CD4-positive, alpha-beta T cell treated with Interleukin-12 subunit alpha and Interleukin-12 subunit beta, for 1 hour (primary cell): ENCODE measurements at places on chromosomes 1 and 21.
A peak's percentile ranks its signal among the peaks of the same experiment; 100 is the strongest.

GRCh38 chr1:60872426-60873054 lies 209.8 kb upstream of the NFIA start:
- no peak for DNase-seq

DNA sequence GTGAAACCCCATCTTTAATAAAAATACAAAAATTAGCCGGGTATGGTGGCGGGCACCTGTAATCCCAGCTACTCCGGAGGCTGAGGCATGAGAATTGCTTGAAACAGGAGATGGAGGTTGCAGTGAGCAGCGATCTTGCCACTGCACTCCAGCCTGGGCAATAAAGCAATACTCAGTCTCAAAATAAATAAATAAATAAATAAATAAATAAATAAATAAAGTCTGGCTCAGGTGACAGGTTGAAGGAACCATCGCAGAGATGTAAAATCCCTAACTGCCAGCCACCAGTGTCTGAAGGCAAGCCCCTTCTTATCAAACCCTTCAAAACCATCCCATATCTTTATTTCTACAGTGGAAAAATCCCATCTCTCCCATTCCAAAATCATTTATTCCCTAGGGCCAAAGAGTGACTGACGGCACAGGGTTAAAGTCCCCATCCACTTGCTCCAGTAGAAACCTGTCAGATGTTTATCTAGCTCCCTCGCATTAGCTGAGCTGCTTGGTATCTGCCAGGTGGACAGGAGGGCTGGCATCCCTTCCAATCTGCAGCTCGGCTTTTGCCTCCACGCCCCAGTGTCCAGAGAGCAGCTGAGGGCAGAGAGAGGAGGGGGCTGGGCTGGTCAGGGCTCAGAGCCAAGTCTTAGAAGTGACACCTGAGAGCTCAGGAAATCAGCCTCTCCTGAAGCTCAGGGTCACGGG lies 5.0 kb downstream of the CSRP1 start:
- DNase-seq: no peak

DNA sequence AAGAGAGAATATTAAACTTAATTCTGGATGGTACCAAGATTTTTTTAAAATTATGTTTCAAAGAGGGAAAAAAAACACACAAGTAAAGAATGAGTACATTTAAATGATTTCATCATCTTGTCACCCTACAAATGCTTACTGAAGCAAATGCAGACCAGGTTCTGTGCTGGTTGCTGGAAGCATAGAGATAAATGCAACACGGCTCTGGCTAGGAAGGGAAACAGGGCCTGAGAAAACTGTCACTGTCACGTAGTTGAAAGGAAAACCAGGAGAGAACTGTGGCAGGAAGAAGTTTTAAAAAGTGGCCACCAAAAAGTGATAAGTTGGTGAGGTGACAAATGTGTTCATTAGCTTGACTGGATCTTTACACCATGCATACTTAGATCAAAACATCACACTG lies 336.9 kb upstream of the NFIA start:
- DNase-seq: no peak

- DNase-seq: no peak
These were observed 2.0 kb upstream of the FAM131C start for GRCh38 chr1:16075337-16076030.

GRCh38 chr1:21518774-21519455 lies 9.7 kb downstream of the ALPL start:
- DNase-seq: no peak

GRCh38 chr1:58528518-58528917 lies 18.0 kb downstream of the OMA1 start:
- DNase-seq: no peak

- no peak for DNase-seq
These were observed 295.9 kb downstream of the TPR start for GRCh38 chr1:186079084-186079684.

GRCh38 chr1:46246548-46247435 lies 771 bp upstream of the RAD54L start:
- DNase-seq: peak; percentile 51

DNA sequence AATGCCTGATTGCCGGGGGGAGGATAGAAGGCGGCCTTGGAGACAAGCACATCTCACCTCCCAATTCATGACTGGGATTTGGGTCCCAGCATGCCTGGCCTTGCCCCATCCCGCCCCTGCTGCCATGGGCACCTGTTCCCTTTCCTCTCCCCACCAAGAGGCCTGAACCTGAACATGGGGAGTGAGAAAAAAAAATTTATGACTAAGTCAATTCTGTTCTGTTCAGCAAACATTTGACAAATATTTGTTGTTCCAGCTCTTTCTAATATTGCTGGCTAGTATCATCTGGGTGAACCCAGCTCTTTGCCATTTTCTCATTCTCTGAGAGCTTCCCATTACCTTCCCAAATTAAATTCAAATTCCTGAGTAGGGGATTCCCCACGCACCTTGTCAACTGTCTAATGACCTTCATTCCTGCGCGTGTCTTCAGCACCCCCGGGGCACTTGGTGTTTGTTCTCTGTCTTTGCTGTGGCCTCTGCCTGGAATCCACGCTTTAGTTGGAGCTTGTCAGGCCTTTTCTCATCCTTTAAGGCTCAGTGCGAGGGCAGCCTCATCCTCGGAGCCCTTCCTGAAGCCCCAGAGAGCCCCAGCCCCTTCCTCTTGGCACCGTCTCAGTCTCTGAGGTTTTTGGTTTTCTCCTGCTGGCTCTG lies 42.8 kb downstream of the ARHGEF10L start:
- DNase-seq: no peak

GRCh38 chr1:54126271-54126815 lies 26.5 kb downstream of the CDCP2 start:
- DNase-seq: no peak

DNA sequence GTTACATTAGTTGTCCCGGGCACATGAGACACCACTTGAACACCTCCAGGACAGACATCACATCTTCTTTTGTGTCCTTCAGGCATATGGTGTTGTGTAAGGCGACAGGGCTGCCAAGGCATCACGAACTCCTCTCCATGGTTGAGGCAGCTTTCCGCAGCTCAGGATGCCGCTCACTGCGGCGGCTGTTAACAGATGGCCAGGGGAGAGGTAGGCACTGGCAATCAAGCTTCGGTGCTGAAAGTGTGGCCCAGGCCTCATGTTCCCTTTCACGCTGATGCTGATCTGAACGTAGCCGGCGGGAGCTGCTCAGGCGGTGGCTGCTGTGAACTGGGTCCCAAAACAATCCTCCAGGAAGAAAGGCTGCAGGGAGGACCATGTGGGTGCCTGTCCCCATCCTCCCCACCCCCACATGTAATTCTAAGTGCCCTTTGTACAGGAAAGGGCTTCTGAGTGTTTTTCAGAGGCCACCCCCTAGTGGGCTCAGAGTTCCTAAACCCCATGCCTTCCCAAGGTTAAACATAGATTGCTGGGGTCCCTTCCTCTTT lies 287.1 kb upstream of the AJAP1 start:
- DNase-seq: no peak

DNA sequence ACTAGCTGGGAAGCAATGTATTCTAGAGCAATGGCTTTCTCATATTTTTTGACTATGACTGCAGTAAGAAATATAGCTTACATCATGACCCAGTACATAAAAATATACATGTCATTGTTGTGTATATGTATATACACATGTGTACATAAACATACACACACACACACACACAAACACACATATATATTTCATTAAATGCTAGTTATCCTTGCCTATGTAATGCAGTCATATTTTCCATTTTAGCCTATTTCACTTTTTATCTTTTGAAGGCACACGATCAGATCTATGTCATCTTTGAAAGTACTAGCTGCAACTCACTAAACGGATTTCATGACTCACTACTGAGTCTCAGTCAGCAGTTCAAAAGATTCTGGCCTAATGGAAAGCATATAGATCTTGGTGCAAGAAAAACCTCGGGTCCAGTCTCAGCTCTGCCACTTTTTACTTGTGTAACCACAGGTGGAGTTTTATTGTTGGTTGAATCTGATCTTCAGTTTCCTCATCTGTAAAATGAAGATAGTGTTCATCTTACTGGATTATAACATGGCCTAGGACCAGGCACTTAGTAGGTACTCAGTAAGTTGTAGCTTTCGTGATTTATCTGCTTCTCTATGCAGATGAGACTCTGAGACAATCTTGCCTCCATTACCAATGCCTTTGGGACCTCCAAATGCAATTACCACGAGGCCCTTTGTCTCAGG lies 325.6 kb downstream of the RRAGC start:
- DNase-seq: no peak

DNA sequence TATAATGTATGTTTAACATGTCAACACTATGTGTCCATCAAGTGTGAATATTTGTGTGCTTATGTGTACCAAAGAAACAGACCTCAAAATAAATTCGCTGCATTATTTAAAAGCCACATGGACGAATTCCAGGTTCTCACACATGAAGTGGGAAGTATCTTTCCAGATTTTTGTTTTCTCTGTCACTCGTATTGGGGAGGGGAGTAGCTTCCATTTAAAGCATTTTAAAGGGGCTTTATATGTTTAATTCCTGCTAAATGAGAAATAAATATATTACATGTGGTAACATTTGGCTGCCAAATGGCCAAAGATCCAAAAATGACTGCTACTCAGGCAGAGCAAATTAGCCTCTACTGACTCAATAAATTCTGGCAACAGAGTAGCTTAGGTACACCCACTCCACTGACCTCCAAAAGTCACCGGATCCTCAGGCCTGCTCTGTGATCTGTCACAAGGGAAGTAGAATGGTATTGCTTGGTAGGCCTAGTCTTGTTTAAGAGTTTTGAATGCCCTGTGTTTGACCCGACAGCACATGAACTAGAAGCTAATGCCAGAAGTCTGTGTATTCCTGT lies 178.1 kb downstream of the ZP4 start:
- DNase-seq: no peak

DNA sequence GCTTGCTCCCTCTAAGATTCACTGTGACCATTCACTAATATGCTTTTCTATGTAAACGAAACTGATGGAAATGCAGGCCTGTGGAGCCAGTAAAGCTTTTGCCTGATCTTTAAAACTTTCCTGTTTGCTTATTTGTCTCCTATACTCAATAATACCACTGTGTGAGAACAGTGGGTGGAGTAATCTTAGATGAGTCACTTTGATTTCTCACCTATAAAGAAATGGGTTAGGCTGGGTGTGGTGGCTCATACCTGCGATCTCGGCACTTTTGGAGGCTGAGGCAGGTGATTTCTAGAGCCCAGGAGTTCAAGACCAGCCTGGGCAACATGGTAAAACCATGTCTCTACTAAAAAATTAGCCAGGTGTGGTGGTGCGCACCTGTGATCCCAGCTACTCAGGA lies 70.8 kb downstream of the RWDD3 start:
- no peak for DNase-seq

GRCh38 chr1:31154000-31154631 lies 85.6 kb downstream of the NKAIN1 start:
- DNase-seq: no peak
